Endodermal cell (in vitro differentiated cells): ENCODE measurements at places on chromosomes 11 and 22. TPM values are rescaled to one million over a fixed set of nuclear protein-coding genes. Genes with fewer than 3 reads are reported as not detected.

DNA sequence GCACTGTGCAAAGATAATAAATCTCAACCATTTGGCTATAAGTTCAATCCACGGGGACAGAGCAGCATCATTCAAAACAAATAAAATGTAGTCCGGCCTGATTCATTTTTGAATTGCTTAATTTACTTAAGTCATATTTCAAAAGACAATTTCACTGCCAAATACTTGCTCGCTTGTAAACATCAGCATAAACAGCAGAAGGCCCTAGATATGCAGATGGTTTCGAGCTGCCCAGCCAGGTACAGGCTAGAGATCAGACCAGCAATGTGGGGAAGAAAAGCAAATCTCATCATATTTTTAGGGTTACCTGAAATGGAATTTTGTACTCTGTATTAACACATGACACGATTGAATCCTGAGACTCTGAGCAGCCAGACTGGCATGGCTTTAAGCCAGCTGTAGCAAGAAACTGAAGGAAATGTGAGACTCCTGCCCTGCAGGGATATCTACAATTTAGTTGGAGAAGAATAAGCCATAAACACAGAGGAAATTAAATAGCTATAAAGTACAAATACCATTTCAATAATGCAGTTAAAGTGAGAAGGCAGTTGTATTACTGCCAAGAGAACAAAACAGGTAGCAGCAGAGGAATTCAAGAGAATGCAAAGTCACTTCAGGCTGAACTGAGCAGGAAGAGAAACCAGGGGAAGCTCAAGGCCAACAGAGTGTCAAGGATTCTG is 440.3 kb downstream of the ETS1 start:
- H3K4me3 ChIP-seq, result no peak overlapping the region
- H3K4me1 ChIP-seq, result no peaks in the 10 kb centered on the region
- H3K27ac ChIP-seq, result no peak overlapping the region
- no peaks in the 10 kb centered on the region for H3K27me3 ChIP-seq
- DNase-seq, result no peak

DNA sequence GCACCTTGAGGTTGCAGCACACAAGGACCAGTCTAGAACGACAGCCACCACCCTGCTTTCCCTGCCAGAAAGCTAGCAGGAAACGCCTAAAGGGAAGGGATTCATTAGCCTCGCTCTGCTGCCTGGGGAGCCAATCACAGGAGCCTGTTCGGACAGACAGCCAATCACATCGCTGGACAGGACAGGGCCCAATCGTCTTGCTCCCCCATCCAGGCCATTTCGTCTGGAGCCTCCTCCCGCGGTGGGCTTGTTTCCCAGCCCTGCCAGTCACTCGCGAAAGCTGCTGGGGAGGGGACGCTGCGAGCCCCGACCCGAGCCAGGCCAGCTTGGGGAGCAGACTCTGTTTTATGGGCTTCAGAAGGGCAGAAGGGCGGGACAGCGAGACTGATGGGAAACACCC is 79.8 kb upstream of the NCAM1 start:
- peaks cover 7% of the 10 kb centered on the region for H3K27me3 ChIP-seq
- DNase-seq, result peak; percentile 95
- H3K4me1 ChIP-seq, result no peaks in the 10 kb centered on the region
- H3K4me3 ChIP-seq, result no peak overlapping the region
- no peaks in the 10 kb centered on the region for H3K36me3 ChIP-seq

GRCh38 chr11:1837171-1838076 is 1.4 kb upstream of the TNNI2 start:
- H3K27me3 ChIP-seq, result peaks cover 16% of the 10 kb centered on the region
- no peak overlapping the region for H3K27ac ChIP-seq
- H3K4me1 ChIP-seq, result no peaks in the 10 kb centered on the region
- H3K4me3 ChIP-seq, result no peak overlapping the region

The FAM227A gene
- total RNA-seq, result 7.7 to 14.9 TPM (median 13.1 TPM) in 3 replicates

GRCh38 chr11:132177106-132177505 is 806.7 kb downstream of the NTM start:
- DNase-seq, result no peak
- no peak overlapping the region for H3K4me3 ChIP-seq
- H3K27me3 ChIP-seq, result no peaks in the 10 kb centered on the region
- no peak overlapping the region for H3K27ac ChIP-seq
- H3K4me1 ChIP-seq, result no peaks in the 10 kb centered on the region

DNA sequence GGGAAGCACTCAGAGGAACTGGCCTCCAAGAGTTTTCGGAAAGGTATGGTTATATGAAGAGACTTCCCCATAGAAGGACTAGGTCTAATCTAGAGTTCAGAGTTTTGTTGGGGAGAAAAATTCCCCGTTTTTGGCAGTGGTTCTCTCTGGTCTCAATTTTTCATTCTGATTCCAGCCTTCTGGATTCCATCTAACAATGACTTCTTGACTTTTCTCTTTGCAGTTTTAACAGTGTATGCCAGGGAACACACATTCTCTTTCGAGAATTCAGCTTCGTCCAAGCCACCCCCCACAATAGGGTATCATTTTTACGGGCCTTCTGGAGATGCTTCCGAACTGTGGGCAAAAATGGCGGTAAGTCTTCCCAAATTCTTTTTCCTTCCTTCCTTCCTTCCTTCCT is 115.6 kb downstream of the CSTPP1 start:
- DNase-seq, result no peak
- peaks cover 9% of the 10 kb centered on the region for H3K4me1 ChIP-seq
- H3K27ac ChIP-seq, result no peak overlapping the region
- H3K27me3 ChIP-seq, result no peaks in the 10 kb centered on the region
- H3K36me3 ChIP-seq, result no peaks in the 10 kb centered on the region
- no peak overlapping the region for H3K4me3 ChIP-seq

The OR5B21 gene
- not detected in 3 replicates for total RNA-seq

- no peak for DNase-seq
- H3K4me3 ChIP-seq, result no peak overlapping the region
- H3K27me3 ChIP-seq, result peaks cover 9% of the 10 kb centered on the region
- no peak overlapping the region for H3K27ac ChIP-seq
Observed at GRCh38 chr22:44526779-44527126, 28.7 kb upstream of the RTL6 start.

- H3K27me3 ChIP-seq, result no peaks in the 10 kb centered on the region
- H3K4me3 ChIP-seq, result no peak overlapping the region
- DNase-seq, result no peak
- no peak overlapping the region for H3K27ac ChIP-seq
- H3K36me3 ChIP-seq, result peaks cover 16% of the 10 kb centered on the region
- no peaks in the 10 kb centered on the region for H3K4me1 ChIP-seq
Observed at GRCh38 chr11:64799623-64800302, 3.3 kb downstream of the MAP4K2 start.

DNA sequence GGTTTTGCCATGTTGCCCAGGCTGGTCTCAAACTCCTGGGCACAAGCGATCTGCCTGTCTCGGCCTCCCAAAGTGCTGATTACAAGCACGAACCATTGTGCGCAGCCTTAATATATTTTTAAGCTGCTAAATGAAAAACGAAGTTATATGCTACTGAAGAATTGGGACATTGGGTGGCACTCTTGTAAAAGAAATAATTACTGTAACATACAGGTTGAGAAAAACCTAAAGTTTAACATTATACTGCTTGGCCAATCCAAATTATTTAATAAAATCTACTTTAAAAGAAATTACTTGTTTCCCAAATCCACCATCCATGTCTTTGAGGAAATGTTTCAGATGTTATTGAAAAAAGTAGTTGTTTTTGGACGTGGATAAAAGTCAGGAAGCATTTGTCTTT is 37.9 kb upstream of the ARHGAP32 start:
- no peak overlapping the region for H3K4me3 ChIP-seq
- peaks cover 5% of the 10 kb centered on the region for H3K36me3 ChIP-seq
- H3K4me1 ChIP-seq, result no peaks in the 10 kb centered on the region
- H3K27me3 ChIP-seq, result no peaks in the 10 kb centered on the region

- no peaks in the 10 kb centered on the region for H3K4me1 ChIP-seq
- no peak overlapping the region for H3K27ac ChIP-seq
- no peaks in the 10 kb centered on the region for H3K27me3 ChIP-seq
- H3K36me3 ChIP-seq, result no peaks in the 10 kb centered on the region
- no peak overlapping the region for H3K4me3 ChIP-seq
- no peak for DNase-seq
Observed at GRCh38 chr11:76891285-76891684, 30.6 kb downstream of the ACER3 start.

DNA sequence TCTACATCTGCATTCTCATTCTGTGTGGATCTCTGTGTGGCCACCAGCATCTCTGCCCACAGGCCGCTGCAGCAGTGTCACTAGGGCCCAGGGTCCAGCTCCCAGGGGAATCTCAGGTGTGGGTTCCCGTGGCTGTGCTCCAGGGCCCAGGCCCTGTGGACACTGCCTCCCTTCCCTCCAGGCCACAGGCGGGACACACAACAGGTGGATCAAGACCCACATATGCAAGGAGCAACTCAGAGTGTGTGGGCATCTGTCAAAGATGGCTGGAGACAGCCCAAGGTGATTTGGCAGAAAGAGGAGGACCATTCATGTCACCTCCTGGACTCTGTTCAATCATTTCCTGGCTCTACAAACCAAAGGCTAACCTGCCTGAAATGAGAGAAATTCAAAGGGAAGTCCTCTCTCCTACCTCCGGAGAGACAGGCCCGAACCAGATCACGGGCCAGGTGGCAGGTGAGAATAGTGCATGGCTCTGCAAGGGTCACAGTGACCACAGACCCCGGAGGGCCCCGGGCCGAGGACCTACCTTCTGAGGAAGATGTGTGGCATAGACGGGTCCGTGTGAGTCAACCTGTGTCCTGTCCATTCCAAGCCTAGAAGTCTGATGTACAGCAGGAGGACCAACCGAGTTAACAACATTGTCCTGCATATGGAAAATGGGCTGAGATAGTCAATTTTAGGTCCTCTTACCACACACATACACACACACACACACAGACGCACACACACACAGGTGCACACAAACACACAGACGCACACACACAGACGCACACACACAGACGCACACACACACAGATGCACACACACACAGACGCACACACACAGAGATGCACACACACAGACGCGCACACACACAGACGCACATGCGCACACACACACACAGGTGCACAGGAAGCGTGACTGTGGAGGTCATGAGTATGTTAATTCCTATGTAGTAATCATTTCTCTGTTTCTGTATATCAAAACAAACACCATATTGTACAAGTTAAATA is 1068.5 kb downstream of the BRD1 start:
- no peaks in the 10 kb centered on the region for H3K36me3 ChIP-seq
- no peak overlapping the region for H3K27ac ChIP-seq
- DNase-seq, result peak; percentile 25
- no peaks in the 10 kb centered on the region for H3K27me3 ChIP-seq

DNA sequence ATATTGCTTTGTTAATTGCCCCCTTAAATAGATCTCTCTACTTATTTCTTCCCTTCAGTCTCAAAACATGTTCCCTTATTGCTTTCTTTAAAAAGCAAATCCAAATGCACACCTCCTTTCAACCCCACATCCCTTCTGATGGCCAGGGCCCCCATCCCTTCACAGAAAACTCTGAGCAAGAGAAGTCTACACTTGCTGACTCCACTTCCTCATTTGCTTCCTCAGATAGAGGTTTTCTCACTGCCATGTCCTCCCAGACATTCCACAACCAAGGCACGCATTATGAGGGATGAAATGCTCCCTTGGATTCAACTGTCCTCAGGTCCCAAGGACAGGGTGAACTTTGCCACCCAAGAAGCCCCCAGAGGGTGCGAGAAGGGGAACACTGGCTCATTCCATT is 43.1 kb downstream of the CSNK2A3 start:
- no peaks in the 10 kb centered on the region for H3K36me3 ChIP-seq
- H3K4me1 ChIP-seq, result no peaks in the 10 kb centered on the region
- DNase-seq, result no peak
- H3K27ac ChIP-seq, result no peak overlapping the region
- H3K27me3 ChIP-seq, result no peaks in the 10 kb centered on the region

DNA sequence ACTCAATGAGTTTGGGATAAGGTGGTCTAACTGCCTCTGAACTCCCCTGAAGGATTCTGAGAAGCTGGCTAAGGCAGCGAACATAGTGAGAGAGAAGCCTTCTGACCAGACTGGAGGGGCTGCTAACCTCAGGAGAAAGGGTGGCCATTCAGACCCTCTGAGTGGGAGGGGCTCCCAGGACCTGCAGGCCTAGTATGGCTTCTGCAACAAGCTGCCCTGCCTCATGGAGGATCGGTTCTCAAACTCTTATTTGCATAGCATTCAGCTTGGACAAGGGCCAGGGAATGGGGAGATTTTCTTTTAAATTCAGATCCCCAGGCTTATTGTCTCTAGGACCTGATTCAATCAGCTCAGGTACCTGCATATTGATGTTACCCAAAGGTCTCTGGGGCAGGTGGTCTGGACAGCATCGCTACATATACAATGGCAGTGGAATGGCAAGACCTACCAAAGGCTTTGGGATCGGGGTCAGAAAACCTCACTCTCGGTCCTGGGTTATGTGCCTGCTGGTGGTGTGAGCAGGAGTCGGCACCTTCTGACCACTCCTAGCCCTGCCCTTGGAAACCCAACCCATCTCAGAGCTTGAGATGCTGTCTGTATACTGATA is 599.1 kb downstream of the BRD1 start:
- no peak overlapping the region for H3K4me3 ChIP-seq
- no peaks in the 10 kb centered on the region for H3K4me1 ChIP-seq

- H3K4me1 ChIP-seq, result no peaks in the 10 kb centered on the region
- peaks cover 47% of the 10 kb centered on the region for H3K27me3 ChIP-seq
- no peak overlapping the region for H3K4me3 ChIP-seq
- peak; percentile 79 for DNase-seq
Observed at GRCh38 chr22:37930270-37930951, 23.0 kb downstream of the C22orf23 start.

The OR8D4 gene
- total RNA-seq, result 0.11 and 0.13 TPM in 2 replicates

- no peak overlapping the region for H3K4me3 ChIP-seq
- no peaks in the 10 kb centered on the region for H3K4me1 ChIP-seq
- H3K27me3 ChIP-seq, result no peaks in the 10 kb centered on the region
- DNase-seq, result no peak
Observed at GRCh38 chr11:65624931-65625627, 9.5 kb downstream of the PCNX3 start.

The HBB gene
- total RNA-seq, result not detected in 2 replicates

DNA sequence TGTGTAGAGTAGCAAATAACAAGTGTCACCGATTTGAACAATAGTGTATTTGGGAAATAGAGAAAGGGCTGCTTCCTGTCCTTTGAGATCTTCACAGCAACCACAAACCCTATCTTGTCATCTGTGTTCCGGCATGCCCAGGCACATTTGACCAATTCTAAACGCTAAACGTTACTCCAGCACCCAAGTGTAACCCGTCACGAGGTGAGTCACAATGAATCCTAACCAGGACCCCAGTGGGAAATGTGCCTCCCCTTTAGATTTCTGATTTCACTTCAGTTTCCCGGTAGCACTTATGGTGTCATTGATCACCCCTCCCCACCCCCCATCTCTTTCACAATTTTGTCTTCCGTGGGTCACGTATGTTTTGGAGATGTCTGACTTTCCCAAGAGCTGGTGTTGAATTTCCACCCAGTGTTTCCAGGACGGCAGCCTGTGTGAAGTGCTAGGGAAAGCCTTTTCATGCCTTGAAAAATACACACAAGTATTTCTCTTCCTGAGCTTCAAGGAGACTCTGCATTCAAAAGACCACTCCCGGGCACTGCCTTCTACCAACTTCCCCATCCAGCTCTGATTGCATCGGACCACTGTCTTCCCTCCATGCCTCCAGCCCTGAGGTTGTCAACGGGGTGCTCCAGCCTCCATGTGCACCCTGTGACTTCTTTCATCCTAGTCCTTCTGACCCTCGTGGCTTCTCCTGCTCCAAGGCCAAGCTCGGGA is 10.5 kb upstream of the C11orf24 start:
- no peaks in the 10 kb centered on the region for H3K36me3 ChIP-seq
- no peak overlapping the region for H3K4me3 ChIP-seq
- no peak overlapping the region for H3K27ac ChIP-seq

The APOL4 gene
- not detected in 3 replicates for total RNA-seq

- H3K4me3 ChIP-seq, result no peak overlapping the region
- no peak overlapping the region for H3K27ac ChIP-seq
- H3K4me1 ChIP-seq, result no peaks in the 10 kb centered on the region
- no peaks in the 10 kb centered on the region for H3K36me3 ChIP-seq
- H3K27me3 ChIP-seq, result no peaks in the 10 kb centered on the region
- no peak for DNase-seq
Observed at GRCh38 chr22:27680636-27681035, 120.9 kb downstream of the MN1 start.

The MMP1 gene
- not detected in 2 replicates for total RNA-seq

The SMTNL1 gene
- total RNA-seq, result 0.22 and 0.36 TPM in 2 replicates
